ENCODE measurements at places on chromosomes 1 and 21.

- no peak for DNase-seq
These were observed 155.4 kb downstream of the EIF4G3 start for GRCh38 chr1:21021311-21021710.

- DNase-seq = no peak
These were observed 59.0 kb downstream of the BRINP2 start for GRCh38 chr1:177229781-177230180.

GRCh38 chr1:152044386-152044785 is 7.6 kb upstream of the S100A11 start:
- DNase-seq = no peak

GRCh38 chr21:29077651-29078090 is 4.2 kb upstream of the CCT8 start:
- DNase-seq = no peak

DNA sequence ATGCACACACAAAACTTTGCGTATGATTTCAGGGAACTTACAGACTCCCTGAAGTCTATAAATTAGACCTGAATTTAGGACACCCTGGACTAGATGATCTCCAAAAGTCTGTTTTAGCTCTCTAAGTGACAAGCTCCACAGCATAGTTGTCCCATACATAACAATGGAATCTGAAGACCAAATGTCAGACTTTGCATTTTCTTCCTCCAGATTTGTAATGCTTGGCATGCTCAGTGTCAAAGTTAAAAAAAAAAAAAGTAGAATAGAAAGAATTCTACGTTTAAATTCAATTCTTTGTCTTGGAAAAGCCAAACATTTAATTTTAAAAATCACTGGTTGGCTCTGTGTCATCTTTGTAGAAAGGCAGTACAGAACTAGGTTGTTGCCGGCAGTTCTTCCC is 66.7 kb downstream of the OLFML2B start:
- DNase-seq = no peak

DNA sequence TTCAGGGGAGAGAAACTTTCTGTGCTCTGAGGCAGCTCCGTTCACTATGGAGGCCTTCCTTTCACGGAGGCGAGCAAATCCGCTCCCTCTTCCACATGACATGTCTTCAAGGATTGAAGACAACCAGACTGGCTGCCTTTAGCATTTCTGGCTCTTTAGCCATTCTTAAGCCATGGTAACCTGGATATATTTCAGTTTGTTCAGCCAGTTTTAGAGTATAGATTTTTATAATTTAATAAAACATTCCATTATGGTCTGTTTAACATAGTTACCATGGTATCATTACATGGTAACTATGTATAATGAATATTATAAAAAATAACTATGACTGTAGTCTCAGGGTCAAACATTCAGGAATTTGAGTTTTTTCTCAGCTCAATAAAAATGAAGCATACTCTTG is 54.2 kb upstream of the NFIA start:
- no peak for DNase-seq

DNA sequence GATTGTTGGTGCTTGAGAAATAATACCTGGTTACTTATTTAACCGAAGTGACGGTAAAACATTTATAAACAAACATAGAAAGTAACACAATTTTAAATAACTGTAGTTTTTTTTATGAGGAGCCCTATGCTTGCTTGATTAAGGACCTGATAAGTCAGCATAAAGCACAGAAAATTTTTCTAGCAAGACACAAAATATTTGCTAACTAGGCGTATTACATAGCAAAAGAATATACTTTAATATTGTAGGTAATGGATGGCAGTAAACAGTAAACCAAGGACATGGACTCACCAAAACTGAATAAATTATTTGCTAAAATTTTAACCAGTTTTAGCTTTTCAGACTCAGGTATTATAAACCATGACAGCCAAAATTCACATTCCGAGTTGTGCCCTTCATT is 90.9 kb downstream of the MAST2 start:
- no peak for DNase-seq

- no peak for DNase-seq
These were observed 266.2 kb downstream of the LMO4 start for GRCh38 chr1:87594736-87595383.

DNA sequence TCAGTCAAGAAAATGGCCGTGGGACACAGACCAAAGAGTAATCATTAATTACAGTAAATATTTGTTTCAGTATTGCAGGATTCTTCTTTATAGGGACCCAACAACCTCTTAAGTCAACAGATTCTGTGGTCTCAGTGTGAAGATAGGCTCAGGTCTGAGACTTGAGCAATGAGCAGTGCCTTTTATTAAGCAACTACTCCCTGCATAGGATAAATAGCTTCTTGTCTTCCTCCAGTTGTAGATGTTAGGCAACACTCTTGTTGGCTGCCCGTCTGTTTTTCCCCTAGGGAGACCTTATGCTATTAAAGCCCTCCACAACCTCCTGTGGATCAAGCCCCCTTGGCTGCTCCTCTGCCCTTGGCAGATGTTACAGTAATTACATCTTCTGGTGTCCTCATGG is 1.8 kb upstream of the OMA1 start:
- no peak for DNase-seq

Measured in HFFc6 (cell line).